SK-N-SH treated with all-trans-retinoic acid at 6 μM for 48 hours (cell line): ENCODE measurements at places on chromosomes 3 and 15.
A peak's percentile ranks its signal among the peaks of the same experiment; 100 is the strongest.

DNA sequence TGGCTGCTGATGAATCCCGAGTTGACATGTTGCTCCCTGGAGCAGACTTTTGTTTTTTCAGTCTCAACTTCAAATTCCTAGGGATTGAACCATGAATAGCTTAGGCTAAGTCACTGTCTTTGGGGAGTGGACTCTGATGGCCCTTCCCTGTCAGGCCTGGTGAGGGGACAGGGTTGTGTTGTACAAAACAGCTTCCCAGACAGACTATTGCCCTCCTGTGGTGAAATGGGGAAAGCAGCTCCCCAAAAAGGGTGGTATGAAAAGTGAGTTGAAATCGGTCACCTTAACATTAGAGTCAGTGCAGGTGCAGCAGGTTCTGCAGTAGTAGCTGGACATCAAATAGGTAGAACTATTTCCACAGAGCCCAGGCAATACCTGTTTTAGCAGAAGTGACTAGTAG, 775.6 kb downstream of the ROBO2 start:
- peak; percentile 21; the same call in 1 of the 3 replicates for ATAC-seq

DNA sequence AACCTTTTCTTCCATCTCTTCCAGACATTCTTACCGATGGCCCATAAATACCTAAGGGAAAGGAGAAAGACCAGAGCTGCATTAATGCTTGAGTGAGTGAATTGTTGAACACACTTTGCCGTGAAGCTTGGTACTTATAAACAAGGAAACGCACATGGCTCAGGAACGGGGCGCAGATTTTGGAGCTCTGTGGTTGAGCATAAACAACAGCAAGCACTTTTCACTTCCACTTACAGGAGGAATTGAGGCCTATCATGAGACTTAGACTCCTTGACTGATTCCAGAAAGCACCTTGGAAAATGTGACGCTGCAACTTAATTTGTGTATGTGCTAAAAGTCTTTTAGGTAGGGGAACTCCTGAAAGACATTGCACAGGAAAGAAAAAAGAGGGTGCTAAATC, 197.5 kb upstream of the FEZF2 start:
- no peak for ATAC-seq

GRCh38 chr3:138184994-138185393, 2.1 kb upstream of the ARMC8 start:
- ATAC-seq = no peak; the same call in 2 of the 3 replicates

DNA sequence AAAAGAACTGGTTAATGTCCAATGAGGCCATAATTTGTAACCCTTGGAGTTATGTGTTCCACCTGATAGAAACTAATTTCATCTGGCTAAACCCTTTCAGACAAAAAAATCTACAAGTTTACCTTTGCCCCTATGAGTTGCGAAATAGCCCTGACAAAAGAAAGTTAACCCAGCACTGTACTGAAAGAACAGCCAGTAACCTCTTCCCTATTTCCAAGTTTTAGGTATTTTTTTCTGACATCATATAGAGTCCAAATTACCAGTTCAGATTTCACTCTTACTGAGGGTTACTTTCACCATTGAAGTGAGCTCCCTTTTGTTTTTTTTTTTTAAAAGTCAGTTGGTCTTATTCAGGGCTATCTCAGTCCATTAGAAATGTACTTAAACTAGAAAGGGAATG, 42.8 kb upstream of the PTPRG start:
- ATAC-seq = no peak

- no peak for ATAC-seq
Measured at GRCh38 chr3:140816372-140817195, 125.1 kb upstream of the SLC25A36 start.

- no peak for ATAC-seq
Measured at GRCh38 chr3:116905794-116906193, 196.2 kb downstream of the TUSC7 start.

GRCh38 chr3:45635475-45636256, 41.1 kb downstream of the LIMD1 start:
- ATAC-seq = peak; percentile 76

GRCh38 chr3:45921158-45922038, 21.9 kb upstream of the CXCR6 start:
- ATAC-seq = no peak
